ENCODE measurements at places on chromosomes 5 and 9.

- peaks cover 29% of the 10 kb centered on the region for H3K4me1 ChIP-seq
- DNase-seq = no peak
- H3K4me3 ChIP-seq = no peak overlapping the region
- peaks cover 3% of the 10 kb centered on the region for H3K27me3 ChIP-seq
- H3K27ac ChIP-seq = no peak overlapping the region
These were observed 118.9 kb downstream of the LHX2 start for GRCh38 chr9:124130277-124131075.

DNA sequence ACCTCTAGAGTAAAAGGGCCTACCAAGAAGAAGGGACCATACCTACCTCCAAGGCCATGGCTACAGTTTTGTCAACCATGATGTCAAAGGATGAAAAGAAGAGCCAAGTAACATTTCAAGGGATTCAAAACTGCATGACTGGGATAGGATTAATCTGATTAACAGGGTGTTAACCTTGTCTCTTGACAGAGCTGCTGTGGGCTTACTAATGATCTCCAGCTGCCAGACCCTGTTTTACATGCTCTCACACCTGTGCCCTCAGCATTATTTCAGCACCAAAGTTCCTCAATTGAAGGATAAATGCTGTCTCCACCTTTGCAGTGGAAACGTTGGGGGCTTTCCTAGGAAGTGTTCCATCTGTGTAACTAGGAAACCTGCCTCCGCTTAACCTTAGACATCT is 78.3 kb downstream of the DMAC1 start:
- H3K4me3 ChIP-seq = no peak overlapping the region
- no peak for DNase-seq

DNA sequence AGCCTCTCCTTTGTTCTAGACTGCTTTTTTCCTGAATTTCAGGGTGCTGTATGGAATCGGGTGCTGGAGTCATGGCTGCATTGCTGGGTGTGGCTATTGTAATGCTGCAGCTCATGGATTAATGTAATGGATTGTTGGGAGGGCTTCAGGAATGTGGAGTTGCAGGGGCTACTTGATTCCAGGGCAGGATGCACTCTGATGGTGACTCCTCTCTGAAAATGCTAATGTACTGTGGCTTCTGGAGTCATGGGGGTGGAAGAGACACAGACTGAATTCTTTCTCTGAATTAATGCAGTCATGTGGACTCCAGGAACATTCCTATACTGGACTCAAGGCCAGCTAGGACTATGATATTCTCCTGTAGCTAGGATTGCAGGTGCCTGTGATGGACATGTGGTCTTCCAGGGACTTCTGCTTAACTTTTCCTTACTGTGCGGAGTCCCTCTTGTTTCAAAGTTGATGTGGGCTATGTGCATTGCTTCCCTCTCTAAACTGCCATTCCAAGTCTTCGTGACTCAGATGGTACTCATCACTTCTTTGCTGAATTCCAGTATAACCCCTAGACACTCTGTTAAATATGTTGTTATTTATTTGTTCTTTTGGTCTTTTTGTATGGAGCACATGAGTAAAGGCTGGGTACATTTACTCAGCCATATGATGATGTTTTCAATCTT is 396.2 kb downstream of the KCTD16 start:
- H3K4me3 ChIP-seq = no peak overlapping the region
- H3K4me1 ChIP-seq = no peaks in the 10 kb centered on the region
- DNase-seq = no peak
- no peak overlapping the region for H3K27ac ChIP-seq
- peaks cover 1% of the 10 kb centered on the region for H3K27me3 ChIP-seq

DNA sequence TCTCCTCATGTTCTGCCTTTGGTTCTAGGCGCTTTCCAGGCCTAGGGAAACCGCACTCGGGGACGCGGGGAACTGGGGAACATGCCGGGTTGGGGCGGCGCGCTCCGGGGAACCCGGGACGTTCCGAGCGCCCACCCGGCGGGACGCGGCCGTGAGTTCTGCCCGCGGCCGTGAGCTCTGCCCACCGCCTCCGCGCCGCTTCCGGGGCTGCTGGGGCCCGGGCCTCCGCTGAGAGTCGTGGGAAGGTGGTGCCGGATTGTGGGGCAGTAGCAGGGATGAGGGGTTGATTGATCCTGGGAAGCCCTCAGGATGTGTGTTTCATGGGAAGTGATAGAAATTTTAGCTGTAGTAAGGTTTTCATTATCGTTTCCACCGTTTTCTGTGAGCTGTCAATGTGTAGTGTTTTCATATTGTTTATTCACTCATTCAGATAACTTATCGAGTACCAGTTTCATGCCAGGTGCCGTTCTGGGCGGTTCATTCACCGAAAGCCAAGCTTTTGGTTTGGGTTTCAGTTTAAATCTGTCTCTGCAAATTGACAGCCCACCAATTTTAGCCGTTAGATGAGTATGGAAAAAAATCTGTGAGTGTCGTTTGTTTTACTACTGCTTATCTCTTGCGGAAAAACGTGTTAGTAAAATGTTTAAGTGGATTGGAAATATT is 657 bp downstream of the MTRR start:
- DNase-seq = no peak
- H3K36me3 ChIP-seq = no peaks in the 10 kb centered on the region
- peaks cover 6% of the 10 kb centered on the region for H3K27me3 ChIP-seq
- peaks cover 93% of the 10 kb centered on the region for H3K4me1 ChIP-seq

GRCh38 chr5:116862632-116863455 is 288.2 kb upstream of the SEMA6A start:
- no peak for DNase-seq
- no peak overlapping the region for H3K4me3 ChIP-seq
- no peaks in the 10 kb centered on the region for H3K4me1 ChIP-seq
- no peak overlapping the region for H3K27ac ChIP-seq
- peaks cover 3% of the 10 kb centered on the region for H3K36me3 ChIP-seq
- H3K27me3 ChIP-seq = peaks cover 2% of the 10 kb centered on the region

DNA sequence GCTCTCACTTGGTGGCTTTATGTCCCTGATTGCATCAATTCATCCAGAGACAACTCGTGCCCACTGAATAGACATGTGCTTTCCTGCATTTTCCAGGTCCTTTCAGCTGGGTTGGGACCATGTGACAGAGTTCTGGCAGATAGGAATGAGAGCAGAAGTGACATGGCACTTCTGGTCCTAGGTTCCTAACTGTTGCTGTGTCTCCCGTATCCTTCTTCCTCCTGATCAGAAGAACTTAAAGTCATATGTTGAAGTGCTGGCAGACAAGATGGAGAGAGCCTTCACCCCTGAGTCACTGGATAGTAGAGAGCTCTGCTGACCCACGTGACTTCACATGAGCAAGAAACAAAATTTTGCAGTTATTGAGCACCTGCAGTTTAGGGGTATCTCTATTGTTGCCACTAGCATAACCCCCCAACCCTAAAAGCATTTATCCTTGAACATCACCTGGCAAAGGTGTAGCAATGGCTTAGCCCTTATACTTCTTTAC is 80.0 kb downstream of the NREP start:
- DNase-seq = no peak
- H3K4me3 ChIP-seq = no peak overlapping the region
- H3K4me1 ChIP-seq = no peaks in the 10 kb centered on the region

- DNase-seq = no peak
- H3K27me3 ChIP-seq = no peaks in the 10 kb centered on the region
- H3K4me1 ChIP-seq = no peaks in the 10 kb centered on the region
- H3K4me3 ChIP-seq = no peak overlapping the region
- no peak overlapping the region for H3K27ac ChIP-seq
These were observed 53.0 kb upstream of the ZNF622 start for GRCh38 chr5:16518606-16519005.

GRCh38 chr9:134314950-134315715 is 11.1 kb upstream of the RXRA start:
- no peaks in the 10 kb centered on the region for H3K4me1 ChIP-seq
- H3K27ac ChIP-seq = no peak overlapping the region
- no peak for DNase-seq

DNA sequence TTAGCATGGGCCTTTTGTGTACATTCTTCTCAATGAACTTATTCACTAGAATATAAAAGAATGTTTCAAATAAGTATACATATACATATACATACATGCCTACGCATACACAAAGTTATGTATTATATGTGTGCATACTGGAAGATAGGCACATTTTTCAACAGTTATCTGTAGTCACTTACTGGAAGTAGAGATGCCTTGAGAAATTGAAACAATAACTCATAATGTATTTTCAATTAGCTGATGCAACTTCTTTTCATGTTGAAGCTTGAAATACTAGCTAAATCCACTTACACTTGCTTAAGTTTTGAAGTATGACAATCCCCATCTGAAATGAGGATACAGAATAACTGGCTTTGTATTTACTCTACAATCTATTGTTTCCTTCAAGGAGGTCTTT is 469.0 kb upstream of the PTGER4 start:
- no peak overlapping the region for H3K27ac ChIP-seq
- no peak overlapping the region for H3K4me3 ChIP-seq
- no peak for DNase-seq
- peaks cover 5% of the 10 kb centered on the region for H3K27me3 ChIP-seq

- DNase-seq = no peak
- peaks cover 24% of the 10 kb centered on the region for H3K4me1 ChIP-seq
- H3K36me3 ChIP-seq = no peaks in the 10 kb centered on the region
- H3K27ac ChIP-seq = peak overlapping the region; percentile 69
- H3K27me3 ChIP-seq = no peaks in the 10 kb centered on the region
These were observed 1.3 kb downstream of the MACIR start for GRCh38 chr5:103259705-103260355.

DNA sequence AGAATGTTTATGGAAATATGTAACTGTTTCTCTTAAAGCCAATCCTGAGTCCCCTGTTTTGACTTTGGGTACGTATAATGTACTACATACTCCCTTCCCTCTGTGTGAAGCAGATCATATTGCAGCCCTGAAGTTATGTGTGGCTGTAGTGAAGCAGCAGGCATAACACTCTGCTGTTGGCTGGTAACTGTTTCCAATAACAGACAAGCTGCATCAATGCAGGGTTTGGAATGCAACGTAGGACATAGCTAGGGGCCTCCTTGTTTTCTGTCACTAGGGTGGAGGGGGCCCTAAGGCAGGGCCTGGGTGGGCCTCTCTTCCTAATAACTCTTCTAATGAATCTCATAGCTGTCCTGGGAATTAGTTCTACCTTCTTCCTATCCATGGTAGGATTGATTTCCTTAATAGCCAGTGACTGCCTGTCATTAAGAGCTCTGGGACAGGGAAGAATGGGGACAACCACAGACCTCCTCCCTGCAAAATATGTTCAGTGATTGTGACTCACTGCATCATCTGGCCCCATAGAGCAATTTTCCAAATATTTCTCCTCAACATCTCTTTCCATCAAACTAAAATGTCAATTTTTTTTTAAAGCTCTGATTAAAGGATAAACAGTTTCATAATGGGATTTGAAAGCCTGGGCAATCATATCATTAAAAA is 129.6 kb upstream of the HMHB1 start:
- peaks cover 2% of the 10 kb centered on the region for H3K27me3 ChIP-seq
- H3K36me3 ChIP-seq = no peaks in the 10 kb centered on the region
- no peaks in the 10 kb centered on the region for H3K4me1 ChIP-seq
- DNase-seq = no peak

DNA sequence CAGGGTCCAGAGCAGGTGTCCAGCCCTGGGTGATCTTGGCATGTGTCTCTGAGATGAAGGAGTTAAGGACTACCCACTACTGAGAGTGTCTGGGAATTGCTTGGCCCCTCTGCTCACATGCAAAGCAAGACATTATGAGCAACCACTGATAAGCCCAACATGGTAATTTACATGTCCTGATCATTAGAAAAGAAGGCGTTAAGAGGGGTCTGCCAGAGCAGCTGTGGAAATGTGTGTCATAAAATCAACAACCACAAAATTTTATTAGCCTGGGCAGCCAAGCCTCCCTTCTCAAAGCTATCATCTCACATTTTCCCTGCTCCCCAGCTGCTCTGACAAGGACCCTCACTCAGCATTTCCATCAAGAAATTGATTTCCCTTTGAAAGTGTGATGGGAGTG is 351.0 kb downstream of the SPOCK1 start:
- no peak for DNase-seq
- no peaks in the 10 kb centered on the region for H3K4me1 ChIP-seq
- no peak overlapping the region for H3K27ac ChIP-seq
- no peak overlapping the region for H3K4me3 ChIP-seq
- no peaks in the 10 kb centered on the region for H3K36me3 ChIP-seq

DNA sequence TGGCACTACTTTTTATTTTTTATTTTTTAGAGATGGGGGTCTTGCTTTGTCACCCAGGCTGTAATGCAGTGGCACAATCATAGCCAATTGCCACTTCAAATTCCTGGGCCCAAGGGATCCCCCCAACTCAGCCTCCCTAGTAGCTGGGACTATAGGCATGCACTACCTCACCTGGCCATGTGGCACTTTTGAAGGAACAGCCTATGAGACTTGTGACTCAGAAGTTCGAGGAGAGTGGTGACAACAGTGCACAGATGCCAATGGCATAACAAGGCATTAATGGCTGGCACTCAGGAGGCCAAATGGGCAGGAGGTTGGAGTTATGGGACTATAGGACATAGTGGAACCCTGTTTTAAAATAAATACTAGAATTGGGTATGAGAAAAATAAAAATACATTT is 33.7 kb downstream of the ANKRD31 start:
- H3K36me3 ChIP-seq = no peaks in the 10 kb centered on the region
- H3K27ac ChIP-seq = no peak overlapping the region
- no peaks in the 10 kb centered on the region for H3K4me1 ChIP-seq
- DNase-seq = no peak
- H3K4me3 ChIP-seq = no peak overlapping the region

GRCh38 chr9:134375430-134376385 is 49.5 kb downstream of the RXRA start:
- H3K27me3 ChIP-seq = peaks cover 7% of the 10 kb centered on the region
- H3K36me3 ChIP-seq = no peaks in the 10 kb centered on the region
- no peak for DNase-seq
- H3K27ac ChIP-seq = no peak overlapping the region
- H3K4me1 ChIP-seq = peaks cover 9% of the 10 kb centered on the region

- no peaks in the 10 kb centered on the region for H3K4me1 ChIP-seq
- H3K27me3 ChIP-seq = peaks cover 3% of the 10 kb centered on the region
- H3K4me3 ChIP-seq = no peak overlapping the region
These were observed 35.0 kb downstream of the ADAMTS6 start for GRCh38 chr5:65446682-65447081.

DNA sequence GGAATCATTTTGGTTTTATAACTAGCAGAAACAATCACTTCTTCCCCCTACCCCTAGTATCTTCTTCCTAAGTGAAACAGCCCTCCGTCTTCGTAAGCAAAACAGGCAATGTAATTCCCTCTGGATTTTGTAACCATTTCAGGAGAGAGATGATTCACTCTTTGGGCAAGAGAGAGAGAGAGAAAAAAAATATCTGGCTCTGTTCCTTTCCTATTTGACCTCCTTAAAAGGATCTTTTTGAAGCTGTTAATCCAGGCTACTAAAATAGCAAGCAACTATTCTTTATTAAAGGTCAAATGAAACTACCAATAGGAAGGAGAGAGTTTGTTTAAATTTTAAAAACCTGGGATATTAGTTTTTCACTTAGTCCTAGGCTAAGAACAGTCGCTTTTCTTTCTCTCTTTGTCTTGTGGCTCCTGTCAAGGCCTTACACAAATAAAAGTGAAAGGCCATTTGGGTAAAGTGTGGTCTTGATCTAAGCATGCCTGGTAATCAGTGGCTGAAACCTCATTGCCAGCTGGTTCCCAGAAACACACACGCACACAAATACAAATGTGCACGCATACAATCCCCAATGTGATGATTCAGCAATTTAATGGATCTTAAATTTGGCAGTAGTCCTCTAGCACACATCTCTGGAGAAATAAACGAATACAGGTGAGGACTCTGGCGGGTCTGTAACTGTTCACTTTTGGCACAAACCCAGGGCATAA is 70.2 kb downstream of the PRUNE2 start:
- DNase-seq = no peak
- H3K4me3 ChIP-seq = no peak overlapping the region
- no peaks in the 10 kb centered on the region for H3K4me1 ChIP-seq
- H3K36me3 ChIP-seq = no peaks in the 10 kb centered on the region
- H3K27ac ChIP-seq = no peak overlapping the region

Data from immature natural killer cell (primary cell).